ENCODE measurements at places on chromosomes 6 and 20.

DNA sequence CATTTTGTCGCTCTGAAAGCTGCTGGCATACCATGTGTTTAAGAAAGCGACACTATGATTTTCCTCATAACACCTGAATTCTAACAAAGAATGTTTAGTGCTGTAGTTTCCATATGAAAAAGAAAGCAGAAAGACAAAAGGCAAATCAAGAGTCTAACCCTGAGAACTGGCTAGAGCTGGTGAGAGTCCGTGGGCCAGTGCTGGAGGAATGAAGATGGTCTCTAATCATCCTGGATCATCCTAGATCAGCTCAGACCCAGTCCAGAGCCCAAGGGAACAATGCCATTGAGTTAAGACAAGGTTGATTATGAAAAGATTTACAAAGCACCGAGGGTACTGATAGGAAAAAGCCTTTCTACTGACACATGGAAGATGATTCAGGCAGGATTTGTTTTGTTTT is 73.0 kb upstream of the MYLIP start:
- no peaks in the 10 kb centered on the region for H3K36me3 ChIP-seq
- no peaks in the 10 kb centered on the region for H3K4me1 ChIP-seq

GRCh38 chr6:11011787-11012234 is 32.3 kb downstream of the ELOVL2 start:
- H3K36me3 ChIP-seq: no peaks in the 10 kb centered on the region
- DNase-seq: peak; percentile 50
- no peak overlapping the region for H3K4me3 ChIP-seq

- no peak within 1 kb of the TSS for H3K27ac ChIP-seq
- H3K36me3 ChIP-seq: no peaks in the 10 kb centered on the region
- H3K4me1 ChIP-seq: peaks cover 10% of the 10 kb centered on the region
- peaks cover 2% of the 10 kb centered on the region for H3K27me3 ChIP-seq
- peak within 1 kb of the TSS; percentile 70 for H3K4me3 ChIP-seq
These were observed at the start of gene SYNDIG1 for GRCh38 chr20:24469116-24469893. Gene SYNDIG1 (plus strand): TSS chr20:24469629. CDS start chr20:24543098, 73,469 bp downstream.

GRCh38 chr6:159044899-159045727 is at the start of gene TAGAP:
Gene TAGAP (minus strand): TSS chr6:159044991. CDS start chr6:159044146, 845 bp downstream.
- H3K36me3 ChIP-seq: no peaks in the 10 kb centered on the region
- H3K4me1 ChIP-seq: no peaks in the 10 kb centered on the region
- DNase-seq: peak; percentile 49

GRCh38 chr6:157211603-157212455 is 111.5 kb downstream of the TMEM242 start:
- no peaks in the 10 kb centered on the region for H3K4me1 ChIP-seq
- no peak overlapping the region for H3K4me3 ChIP-seq
- peaks cover 9% of the 10 kb centered on the region for H3K36me3 ChIP-seq
- no peak for DNase-seq

GRCh38 chr20:62401331-62401779 is 5.7 kb downstream of the CABLES2 start:
- DNase-seq: no peak
- H3K36me3 ChIP-seq: peaks cover 5% of the 10 kb centered on the region
- H3K27me3 ChIP-seq: no peaks in the 10 kb centered on the region
- peaks cover under 1% of the 10 kb centered on the region for H3K4me1 ChIP-seq
- no peak overlapping the region for H3K27ac ChIP-seq

- H3K4me1 ChIP-seq: no peaks in the 10 kb centered on the region
- no peaks in the 10 kb centered on the region for H3K36me3 ChIP-seq
- no peak for DNase-seq
These were observed 46.0 kb upstream of the BLCAP start for GRCh38 chr20:37573626-37574198.

DNA sequence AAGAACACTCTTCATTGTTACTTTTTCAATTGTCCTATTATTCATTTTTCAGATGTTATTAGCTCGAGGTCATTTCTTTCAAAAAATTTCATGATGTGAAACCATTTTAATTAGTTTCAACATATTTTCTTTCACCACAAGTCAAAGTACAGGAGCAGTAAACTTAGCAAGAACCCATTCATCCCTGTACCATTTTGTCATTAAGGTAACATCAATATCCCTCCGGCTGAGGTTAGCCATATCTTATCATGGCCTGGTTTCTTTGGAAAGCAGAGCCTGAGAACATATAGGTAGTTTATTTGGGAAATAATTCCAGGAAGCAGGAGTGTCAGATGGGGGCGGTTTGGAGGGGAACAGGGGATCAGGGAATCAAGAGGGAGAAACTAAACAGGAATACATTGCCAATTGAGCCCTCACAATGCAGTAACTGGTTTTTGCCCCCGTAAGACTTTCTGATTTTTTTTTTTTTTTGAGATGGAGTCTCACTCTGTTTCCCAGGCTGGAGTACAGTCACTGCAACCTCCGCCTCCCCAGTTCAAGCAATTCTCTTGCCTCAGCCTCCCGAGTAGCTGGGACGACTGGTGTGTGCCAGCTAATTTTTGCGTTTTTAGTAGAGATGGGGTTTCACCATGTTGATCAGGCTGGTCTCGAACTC is 83.7 kb downstream of the MKKS start:
- H3K4me3 ChIP-seq: no peak overlapping the region
- H3K27ac ChIP-seq: no peak overlapping the region
- no peaks in the 10 kb centered on the region for H3K27me3 ChIP-seq
- DNase-seq: no peak
- no peaks in the 10 kb centered on the region for H3K36me3 ChIP-seq

GRCh38 chr20:58740356-58741308 is 48.0 kb downstream of the NPEPL1 start:
- no peak overlapping the region for H3K4me3 ChIP-seq
- H3K27me3 ChIP-seq: no peaks in the 10 kb centered on the region
- DNase-seq: no peak
- H3K4me1 ChIP-seq: no peaks in the 10 kb centered on the region
- H3K27ac ChIP-seq: no peak overlapping the region

DNA sequence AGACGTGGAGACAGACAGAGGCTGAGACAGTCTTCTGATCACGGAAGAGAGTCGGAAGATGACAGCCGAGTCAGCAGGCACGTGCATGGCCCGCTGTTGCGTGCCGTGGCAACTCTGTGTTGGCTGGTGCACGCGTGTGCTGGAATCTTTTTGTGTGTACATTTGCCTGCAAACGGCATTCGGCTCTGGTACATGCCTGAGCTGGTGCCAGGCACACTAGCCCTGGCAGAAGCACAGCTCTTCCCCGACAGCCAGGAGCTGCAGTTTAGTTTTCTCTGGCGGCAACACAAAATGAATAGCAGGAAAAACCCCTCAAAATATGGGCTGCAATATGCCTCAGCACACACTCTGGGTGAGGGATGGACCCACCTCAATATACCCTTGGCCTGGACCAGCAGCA is 769 bp upstream of the PDYN start:
- H3K27ac ChIP-seq: no peak overlapping the region
- no peaks in the 10 kb centered on the region for H3K36me3 ChIP-seq
- no peaks in the 10 kb centered on the region for H3K4me1 ChIP-seq
- no peak overlapping the region for H3K4me3 ChIP-seq
- no peaks in the 10 kb centered on the region for H3K27me3 ChIP-seq
